ENCODE measurements at places on chromosomes 1 and 21. TPM values are rescaled to one million over a fixed set of nuclear protein-coding genes. Genes with fewer than 3 reads are reported as not detected.

- H3K36me3 ChIP-seq = no peaks in the 10 kb centered on the region
- H3K27ac ChIP-seq = no peak overlapping the region
- H3K4me3 ChIP-seq = no peak overlapping the region
- DNase-seq = no peak
- no peaks in the 10 kb centered on the region for H3K4me1 ChIP-seq
Observed at GRCh38 chr21:24023402-24023801, 1583.9 kb downstream of the MRPL39 start.

GRCh38 chr21:8990326-8991087 is 1530.9 kb upstream of the TPTE start:
- DNase-seq = no peak
- no peak overlapping the region for H3K4me3 ChIP-seq
- no peaks in the 10 kb centered on the region for H3K36me3 ChIP-seq
- H3K27me3 ChIP-seq = no peaks in the 10 kb centered on the region
- no peak overlapping the region for H3K27ac ChIP-seq

GRCh38 chr1:208204779-208205178 is 39.4 kb downstream of the PLXNA2 start:
- H3K4me1 ChIP-seq = peaks cover 73% of the 10 kb centered on the region
- no peaks in the 10 kb centered on the region for H3K36me3 ChIP-seq
- peak; percentile 35 for DNase-seq
- H3K27me3 ChIP-seq = no peaks in the 10 kb centered on the region
- H3K27ac ChIP-seq = peak overlapping the region; percentile 86

GRCh38 chr1:153568367-153569099 is 2.9 kb upstream of the S100A2 start:
- no peaks in the 10 kb centered on the region for H3K27me3 ChIP-seq
- H3K36me3 ChIP-seq = no peaks in the 10 kb centered on the region
- peaks cover 52% of the 10 kb centered on the region for H3K4me1 ChIP-seq
- peak overlapping the region; percentile 100 for H3K27ac ChIP-seq
- H3K4me3 ChIP-seq = peak overlapping the region; percentile 41

- H3K36me3 ChIP-seq = no peaks in the 10 kb centered on the region
- H3K4me3 ChIP-seq = no peak overlapping the region
- no peak overlapping the region for H3K27ac ChIP-seq
- H3K27me3 ChIP-seq = no peaks in the 10 kb centered on the region
- no peak for DNase-seq
- peaks cover 16% of the 10 kb centered on the region for H3K4me1 ChIP-seq
Observed at GRCh38 chr1:20983297-20983889, 193.3 kb downstream of the EIF4G3 start.

DNA sequence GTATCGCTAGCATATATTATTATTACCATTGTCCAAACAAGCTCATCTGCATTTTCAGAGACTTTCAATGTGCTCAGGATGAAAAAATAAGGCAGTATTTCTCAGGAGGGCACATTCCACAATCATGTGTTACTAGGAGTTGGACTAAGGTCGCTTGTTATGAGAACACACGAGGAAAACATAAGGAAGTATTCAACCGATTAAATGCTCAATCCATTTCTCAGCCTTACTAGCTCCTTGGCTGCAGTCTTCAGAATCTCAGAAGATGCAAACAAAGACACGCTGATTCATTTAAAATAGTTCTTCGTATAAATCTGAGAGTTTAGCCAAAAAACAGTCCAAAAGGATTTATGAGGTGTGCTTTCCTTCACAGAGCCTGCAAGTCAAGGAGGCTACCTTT is 82.0 kb upstream of the JAK1 start:
- H3K4me1 ChIP-seq = 0 out of 2 replicates have a peak, but pooled peaks cover 8% of the 10 kb centered on the region
- H3K27me3 ChIP-seq = no peaks in the 10 kb centered on the region
- H3K36me3 ChIP-seq = no peaks in the 10 kb centered on the region
- no peak overlapping the region for H3K4me3 ChIP-seq

DNA sequence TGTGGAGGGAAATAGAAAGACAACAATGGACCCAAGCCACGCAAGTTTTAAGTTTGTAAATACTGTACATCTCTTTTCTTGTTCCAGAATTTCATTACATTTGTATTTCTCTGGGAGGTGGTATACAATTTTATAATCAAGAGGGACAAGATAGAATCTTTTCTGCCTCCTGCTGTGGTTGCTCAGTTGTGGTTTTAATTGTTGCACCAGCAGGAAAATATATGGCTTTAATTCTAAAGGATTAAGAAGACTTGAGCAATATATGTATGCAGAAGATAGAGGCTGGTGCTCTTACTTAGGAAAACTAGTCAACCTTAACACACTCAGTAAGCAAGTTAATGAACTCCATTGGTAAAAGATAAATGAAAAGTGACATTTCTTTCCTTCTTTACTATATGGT is 19.8 kb upstream of the ASB17 start:
- H3K27me3 ChIP-seq = no peaks in the 10 kb centered on the region
- no peaks in the 10 kb centered on the region for H3K36me3 ChIP-seq
- H3K4me1 ChIP-seq = no peaks in the 10 kb centered on the region
- no peak for DNase-seq

- no peaks in the 10 kb centered on the region for H3K4me1 ChIP-seq
- H3K4me3 ChIP-seq = no peak overlapping the region
- no peaks in the 10 kb centered on the region for H3K36me3 ChIP-seq
- no peak overlapping the region for H3K27ac ChIP-seq
- DNase-seq = no peak
- H3K27me3 ChIP-seq = no peaks in the 10 kb centered on the region
Observed at GRCh38 chr1:35499231-35499630, 58.0 kb downstream of the KIAA0319L start.

NPR1 gene
- total RNA-seq = 0.25 TPM

CCDC27 gene
- total RNA-seq = not detected

LCA5L gene
- total RNA-seq = 1.1 TPM

SAMD13 gene
- total RNA-seq = 0.51 TPM

SLC30A2 gene
- not detected for total RNA-seq

KRTAP19-5 gene
- not detected for total RNA-seq

TTC3 gene
- total RNA-seq = 244 TPM

All from GM23248 (cell line).